Mesenchymal stem cell (in vitro differentiated cells and primary cell): ENCODE measurements at places on chromosomes 1 and 21.

GRCh38 chr1:76010802-76011201 is 63.7 kb upstream of the ST6GALNAC3 start:
- no peak for DNase-seq

- no peak for DNase-seq
Measured at GRCh38 chr1:208171616-208172422, 72.4 kb downstream of the PLXNA2 start.

GRCh38 chr21:32248571-32249461 is 30.0 kb downstream of the MIS18A start:
- DNase-seq: no peak

- no peak for DNase-seq
Measured at GRCh38 chr1:26317612-26318337, at the start of gene CD52. Gene CD52, plus strand, starts transcription at chr1:26317958. Its CDS starts 60 bp downstream, at chr1:26318018.

GRCh38 chr21:15121655-15122120 is 56.9 kb upstream of the NRIP1 start:
- DNase-seq: peak; percentile 45

DNA sequence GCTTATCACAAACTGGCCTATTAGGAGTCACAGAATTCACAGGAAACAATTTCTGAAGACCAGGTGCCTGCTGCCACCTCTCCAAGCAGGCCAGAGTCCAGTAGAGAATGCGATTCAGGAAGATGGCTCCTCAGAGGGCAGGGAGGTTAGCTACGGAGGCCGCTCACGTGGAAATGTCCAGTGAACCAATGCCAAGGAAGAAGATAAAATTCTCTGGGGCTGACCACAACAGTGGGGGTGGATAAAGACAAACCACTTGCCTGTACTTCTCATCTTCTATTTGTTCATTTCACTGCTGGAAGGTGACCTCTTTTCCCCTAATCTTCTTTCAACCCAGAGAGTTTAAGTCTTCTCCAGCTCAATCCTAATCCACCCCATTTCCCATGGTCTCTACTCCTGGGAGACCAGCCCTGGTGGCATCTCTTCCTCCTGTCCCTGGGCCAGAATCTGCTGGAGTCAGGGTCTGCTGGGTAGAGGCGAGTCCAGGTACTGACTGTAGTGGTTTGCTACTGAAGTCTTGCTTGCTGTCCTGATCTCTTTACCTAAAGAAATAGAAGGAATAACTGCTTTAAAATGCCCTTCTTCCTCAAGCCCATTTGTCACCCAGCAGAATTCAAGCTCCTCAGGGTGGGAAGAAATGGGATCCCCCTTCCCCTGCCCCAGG is 3.2 kb downstream of the PSRC1 start:
- no peak for DNase-seq

DNA sequence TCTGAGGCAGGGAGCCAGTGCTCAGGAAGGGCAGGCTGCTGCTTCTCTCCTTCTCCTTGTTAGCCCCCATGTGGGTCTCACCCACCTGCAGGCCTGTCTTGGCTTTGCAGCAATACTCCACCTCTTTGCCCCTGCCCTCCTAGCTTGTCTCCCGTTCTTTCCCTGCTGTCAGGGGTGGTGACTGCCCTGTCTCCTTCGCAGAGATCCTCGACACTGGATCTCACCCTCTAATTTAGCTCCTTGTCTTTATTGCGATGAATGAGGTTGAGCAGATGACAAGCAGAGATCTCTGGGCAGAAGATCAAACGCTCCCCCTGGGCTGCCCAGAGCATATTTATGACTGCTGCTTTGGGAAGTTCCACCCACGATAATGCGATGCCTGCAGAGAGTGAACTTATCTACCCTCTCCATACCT is 199.2 kb downstream of the ROR1 start:
- DNase-seq: no peak
